Hepatocyte (in vitro differentiated cells): ENCODE measurements at places on chromosomes 12 and 14.
A peak's percentile ranks its signal among the peaks of the same experiment; 100 is the strongest.

DNA sequence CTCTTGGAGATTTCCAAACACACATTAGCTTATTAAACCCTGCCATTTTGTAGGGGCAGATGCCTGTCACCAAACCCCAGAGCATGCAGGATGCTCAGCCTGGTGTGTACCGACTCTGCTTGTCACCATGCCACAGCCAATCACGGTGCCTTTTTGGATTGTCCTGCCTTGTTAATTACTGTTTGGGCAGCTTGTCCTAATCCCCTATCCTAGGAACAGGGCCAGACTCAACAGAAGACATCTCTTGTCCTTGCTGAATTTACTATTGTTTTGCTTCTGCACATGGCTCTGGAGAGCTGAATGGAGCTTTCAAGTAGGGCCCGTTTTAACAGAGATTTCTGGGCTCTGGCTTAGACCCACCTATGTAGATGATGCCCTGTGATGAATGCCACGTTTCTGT lies 388.5 kb downstream of the AACS start:
- H3K36me3 ChIP-seq = no peaks in the 10 kb centered on the region
- H3K27me3 ChIP-seq = no peaks in the 10 kb centered on the region
- no peak for DNase-seq
- H3K4me1 ChIP-seq = no peaks in the 10 kb centered on the region
- H3K27ac ChIP-seq = no peak overlapping the region
- H3K4me3 ChIP-seq = no peak overlapping the region

DNA sequence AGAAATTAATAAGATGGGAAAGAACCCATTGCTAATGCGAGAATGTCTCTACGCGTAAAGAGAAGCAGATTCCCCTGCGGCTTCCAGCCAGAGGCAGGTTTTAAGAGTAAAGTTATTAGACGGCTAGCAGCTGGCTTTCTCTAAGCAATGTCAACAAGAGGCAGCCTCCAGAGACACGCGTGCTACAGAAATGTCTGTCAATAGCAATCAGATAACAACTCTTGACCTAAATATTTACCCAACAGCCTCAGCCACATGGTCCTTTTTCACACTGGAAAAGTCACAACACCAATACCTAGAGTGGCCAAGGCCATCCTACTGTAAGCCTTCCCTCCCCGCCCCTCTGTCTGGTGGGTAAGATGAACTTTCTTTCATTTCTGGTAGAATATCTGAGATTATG lies 146.0 kb upstream of the SFSWAP start:
- peak; percentile 30 for DNase-seq
- no peak overlapping the region for H3K4me3 ChIP-seq
- no peaks in the 10 kb centered on the region for H3K36me3 ChIP-seq
- H3K4me1 ChIP-seq = no peaks in the 10 kb centered on the region

- no peak overlapping the region for H3K27ac ChIP-seq
- H3K27me3 ChIP-seq = no peaks in the 10 kb centered on the region
- H3K36me3 ChIP-seq = no peaks in the 10 kb centered on the region
- no peak for DNase-seq
- H3K4me3 ChIP-seq = no peak overlapping the region
Measured at GRCh38 chr12:108612788-108613282, 15.0 kb upstream of the TMEM119 start.

DNA sequence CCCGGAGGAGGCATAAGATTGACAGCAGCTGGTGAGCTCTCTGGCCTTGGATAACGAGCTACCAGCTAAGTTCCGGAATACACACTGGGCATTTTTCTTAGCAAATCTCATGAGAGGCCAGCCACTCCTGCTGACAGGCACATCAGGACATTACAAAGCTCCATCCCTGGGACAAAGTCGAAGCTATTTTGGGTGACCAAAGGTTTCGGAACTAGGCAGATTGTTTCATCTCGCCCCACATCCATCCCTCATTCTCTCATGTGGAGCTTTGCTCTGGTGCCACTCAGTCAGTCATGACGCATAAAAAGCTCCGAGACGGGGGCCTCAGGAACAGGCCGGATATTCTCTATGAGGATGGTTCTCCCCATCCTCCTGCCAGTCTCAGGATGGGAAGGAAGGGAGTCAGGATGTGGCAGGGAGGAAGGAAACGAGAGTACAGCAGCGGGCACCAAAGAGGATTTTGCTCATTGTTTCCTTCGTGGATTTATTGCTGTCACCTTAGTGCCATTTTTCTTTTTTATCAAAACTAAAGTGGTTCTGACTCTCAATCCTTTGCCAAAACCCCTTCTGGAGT lies 253.1 kb upstream of the FKBP4 start:
- no peaks in the 10 kb centered on the region for H3K4me1 ChIP-seq
- DNase-seq = no peak
- H3K27me3 ChIP-seq = peaks cover 8% of the 10 kb centered on the region
- H3K4me3 ChIP-seq = no peak overlapping the region
- H3K36me3 ChIP-seq = no peaks in the 10 kb centered on the region
- no peak overlapping the region for H3K27ac ChIP-seq

GRCh38 chr14:70821584-70822529 lies 12.5 kb upstream of the MAP3K9 start:
- no peaks in the 10 kb centered on the region for H3K36me3 ChIP-seq
- DNase-seq = peak; percentile 77
- H3K4me1 ChIP-seq = no peaks in the 10 kb centered on the region
- H3K4me3 ChIP-seq = peak overlapping the region; percentile 94

- no peak overlapping the region for H3K4me3 ChIP-seq
- no peak for DNase-seq
Measured at GRCh38 chr12:10719482-10719881, 3.6 kb downstream of the YBX3 start.

- H3K27me3 ChIP-seq = peaks cover 34% of the 10 kb centered on the region
- H3K4me3 ChIP-seq = no peak overlapping the region
- DNase-seq = peak; percentile 77
Measured at GRCh38 chr12:54958048-54958658, 26.4 kb downstream of the TESPA1 start.

DNA sequence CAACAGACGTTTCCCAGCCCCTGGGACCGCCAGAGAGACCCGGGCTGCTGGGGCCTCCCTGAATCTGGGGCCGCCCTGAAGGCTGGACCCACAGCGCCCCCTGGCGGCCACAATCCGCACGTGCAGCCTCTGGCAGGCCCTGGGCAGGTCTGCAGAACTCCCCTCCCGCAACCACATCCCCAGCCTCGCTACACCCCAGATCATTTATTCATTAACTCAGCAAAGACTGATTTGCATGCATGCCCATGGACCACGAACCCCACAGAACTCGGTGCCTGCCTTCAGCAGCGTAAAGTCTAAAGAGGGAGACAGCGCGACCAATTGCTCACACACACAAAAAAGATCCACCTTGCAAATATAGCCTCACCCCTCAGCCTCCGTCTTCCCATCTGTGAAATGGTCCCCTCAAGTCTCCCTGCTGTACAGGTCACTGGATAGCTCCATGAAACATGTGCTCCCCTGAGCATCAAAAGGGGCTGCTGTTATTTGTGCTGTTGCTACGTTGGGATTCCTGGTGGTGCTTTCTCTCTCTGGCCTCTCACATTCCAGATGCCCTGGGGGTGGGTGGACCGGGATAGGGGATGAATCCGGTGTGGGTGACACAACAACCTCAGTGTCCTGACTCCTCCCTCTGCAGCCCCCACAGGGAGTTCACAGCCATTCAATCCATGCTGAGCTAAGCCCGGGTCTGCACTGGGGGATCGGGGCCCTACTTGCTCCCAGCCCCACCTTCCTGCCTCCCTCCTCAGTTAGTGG lies 96.4 kb downstream of the SCARB1 start:
- peak; percentile 84 for DNase-seq
- H3K27ac ChIP-seq = no peak overlapping the region
- no peak overlapping the region for H3K4me3 ChIP-seq
- H3K27me3 ChIP-seq = no peaks in the 10 kb centered on the region

DNA sequence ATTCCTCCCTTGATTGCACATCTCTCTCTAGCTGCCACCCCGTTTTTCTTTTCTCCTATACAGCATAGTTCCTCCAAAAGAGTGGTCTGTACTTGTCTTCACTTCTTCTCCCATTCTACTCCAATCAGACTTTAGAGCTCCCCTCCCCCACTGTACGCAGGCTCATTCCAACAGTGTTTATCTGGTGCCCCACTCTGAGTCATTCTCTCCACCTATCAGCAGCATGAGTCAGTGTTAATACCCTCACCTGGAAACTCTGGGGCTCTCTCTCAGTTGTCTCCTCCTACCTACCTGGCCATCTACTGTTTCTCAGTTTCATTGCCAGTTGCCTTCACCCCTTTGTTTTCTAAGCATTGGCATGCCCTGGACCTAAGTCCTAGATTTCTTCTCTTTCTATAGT lies 175.1 kb upstream of the ARHGAP5 start:
- peak; percentile 83 for DNase-seq
- no peaks in the 10 kb centered on the region for H3K27me3 ChIP-seq
- H3K27ac ChIP-seq = peak overlapping the region; percentile 83
- peaks cover 14% of the 10 kb centered on the region for H3K4me1 ChIP-seq
- H3K4me3 ChIP-seq = no peak overlapping the region

GRCh38 chr12:4276524-4277204 lies 3.1 kb downstream of the CCND2 start:
- DNase-seq = peak; percentile 94
- peak overlapping the region; percentile 95 for H3K4me3 ChIP-seq
- no peaks in the 10 kb centered on the region for H3K36me3 ChIP-seq
- H3K4me1 ChIP-seq = peaks cover 64% of the 10 kb centered on the region

DNA sequence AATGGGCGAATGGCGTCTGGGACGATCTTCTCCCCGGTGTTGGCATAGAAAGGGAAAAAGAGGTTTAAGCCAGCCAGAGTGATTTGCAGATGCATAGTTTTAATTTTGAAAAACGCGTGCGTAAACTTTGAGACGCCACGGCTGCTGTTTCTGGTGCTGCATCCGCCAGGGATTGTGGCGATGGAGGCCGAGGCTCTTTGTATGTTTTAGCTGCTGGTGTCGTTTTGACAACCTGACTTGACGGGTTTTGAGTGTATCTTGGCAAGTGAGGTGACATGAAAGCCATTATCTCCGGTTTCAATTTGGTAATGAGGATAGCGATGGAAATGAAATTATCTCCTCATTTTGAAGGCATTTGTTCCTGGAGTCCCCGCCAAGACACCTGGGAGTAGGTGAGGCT lies 1.6 kb downstream of the PTGDR start:
- DNase-seq = no peak
- H3K4me1 ChIP-seq = peaks cover 8% of the 10 kb centered on the region
- H3K27me3 ChIP-seq = peaks cover 46% of the 10 kb centered on the region

DNA sequence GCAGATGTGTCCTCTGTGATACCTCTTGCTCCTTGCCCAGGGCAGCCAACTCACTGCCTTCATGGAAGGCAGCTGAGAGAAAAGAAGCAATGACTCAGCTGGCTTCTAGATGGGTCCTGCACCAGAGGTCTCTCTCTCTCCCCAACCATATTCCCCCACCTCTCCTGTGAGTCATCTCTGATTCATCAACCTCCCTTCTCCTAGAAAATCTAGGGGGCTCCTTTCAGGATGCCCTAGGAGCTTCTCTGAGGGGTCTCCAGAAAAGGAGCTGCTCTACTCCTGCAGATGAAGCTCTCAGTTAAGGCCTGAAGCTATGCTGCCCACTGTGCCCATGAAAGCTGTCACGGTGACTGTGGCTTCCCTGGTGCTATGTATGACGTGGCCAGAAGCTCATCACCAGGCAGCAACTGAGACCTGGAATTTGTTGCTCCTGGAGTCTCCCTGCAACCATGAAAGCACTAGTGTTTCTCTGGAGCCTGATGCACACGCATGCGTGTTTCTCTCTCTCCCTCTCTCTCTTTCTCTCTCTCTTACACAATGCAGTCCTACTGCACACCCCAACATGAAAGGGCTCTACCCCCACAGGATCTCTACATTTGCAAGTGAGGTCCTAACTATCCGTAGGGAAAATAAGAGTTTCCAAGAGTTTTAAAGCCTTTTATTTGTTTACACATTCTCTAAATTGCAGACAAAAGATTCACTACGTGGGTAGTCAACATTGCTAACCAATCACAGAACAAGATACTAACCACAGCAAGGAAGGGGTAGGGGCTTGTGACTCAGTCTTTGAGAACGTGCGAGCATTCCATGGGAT lies 285.3 kb downstream of the DPF3 start:
- peaks cover 14% of the 10 kb centered on the region for H3K4me1 ChIP-seq
- H3K27ac ChIP-seq = peak overlapping the region; percentile 65
- H3K36me3 ChIP-seq = no peaks in the 10 kb centered on the region
- no peak overlapping the region for H3K4me3 ChIP-seq

DNA sequence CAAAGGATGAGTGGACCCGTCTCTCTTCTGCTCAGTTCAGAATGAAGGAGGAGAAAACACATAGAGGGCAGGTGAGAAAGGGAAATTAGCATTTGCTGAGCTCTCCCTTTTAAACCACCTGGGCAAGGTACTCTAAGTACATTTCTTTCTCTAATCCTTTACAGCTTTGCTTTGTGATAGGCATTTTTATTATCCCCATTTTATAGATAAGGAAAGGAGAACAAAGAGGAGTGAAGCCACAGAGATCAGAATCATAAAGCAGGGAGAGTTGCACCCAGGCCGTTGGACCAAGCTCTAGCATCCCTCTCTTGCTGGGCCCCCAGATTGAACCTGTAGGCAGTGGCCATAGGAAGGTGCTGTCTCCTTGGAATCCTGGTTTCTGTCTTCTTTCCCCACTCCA lies 47.0 kb downstream of the VCPKMT start:
- H3K4me1 ChIP-seq = no peaks in the 10 kb centered on the region
- no peak overlapping the region for H3K4me3 ChIP-seq

GRCh38 chr14:104795781-104796686 lies 486 bp upstream of the AKT1 start:
- H3K4me3 ChIP-seq = peak overlapping the region; percentile 52
- H3K4me1 ChIP-seq = peaks cover 43% of the 10 kb centered on the region
- no peaks in the 10 kb centered on the region for H3K36me3 ChIP-seq

GRCh38 chr14:76977793-76978720 lies 50.5 kb downstream of the IRF2BPL start:
- peak overlapping the region; percentile 73 for H3K27ac ChIP-seq
- no peaks in the 10 kb centered on the region for H3K36me3 ChIP-seq
- DNase-seq = peak; percentile 77
- no peaks in the 10 kb centered on the region for H3K4me1 ChIP-seq

- H3K36me3 ChIP-seq = no peaks in the 10 kb centered on the region
- no peak for DNase-seq
Measured at GRCh38 chr14:34682787-34683321, 31.5 kb downstream of the CFL2 start.
